ENCODE measurements at places on chromosomes 7 and 10. TPM values are rescaled to one million over a fixed set of nuclear protein-coding genes. Genes with fewer than 3 reads are reported as not detected.

Gene CUBN
- 0.84 TPM for total RNA-seq

Gene NAT16
- not detected for total RNA-seq

Gene PPP1R17
- not detected for total RNA-seq

Gene MICU1
- 44.8 TPM for total RNA-seq

Gene SLC26A5
- not detected for total RNA-seq

Gene MMD2
- total RNA-seq, result not detected

Gene GOT1
- total RNA-seq, result 437 TPM

Gene WIPF3
- 1.8 TPM for total RNA-seq

Gene RASSF4
- 71.5 TPM for total RNA-seq

Gene ADRA2A
- 3.6 TPM for total RNA-seq

Gene CRYGN
- total RNA-seq, result 0.53 TPM

Gene ZNF487
- 2.3 TPM for total RNA-seq

Gene STEAP2
- total RNA-seq, result 28.2 TPM

Gene GBF1
- total RNA-seq, result 32.4 TPM

Gene LRIT1
- not detected for total RNA-seq

Gene NEBL
- total RNA-seq, result 386 TPM

Gene TEX36
- not detected for total RNA-seq

Gene TUBB8
- not detected for total RNA-seq

Gene CAPZA2
- total RNA-seq, result 286 TPM

Gene MLXIPL
- 14.0 TPM for total RNA-seq

Gene FAM25G
- total RNA-seq, result not detected

Gene TSPAN12
- 50.5 TPM for total RNA-seq

Gene HOXA3
- 0.68 TPM for total RNA-seq

Gene CAMK2B
- total RNA-seq, result 75.8 TPM

Gene SLC18A3
- total RNA-seq, result not detected

Gene VPS26A
- 35.7 TPM for total RNA-seq

Gene LRRN3
- 49.9 TPM for total RNA-seq

Gene ACTR3C
- total RNA-seq, result 3.7 TPM

Gene GIMAP7
- total RNA-seq, result 25.0 TPM

Gene IFIT1B
- not detected for total RNA-seq

Gene ASAH2
- 3.0 TPM for total RNA-seq

Gene GGCT
- total RNA-seq, result 22.0 TPM

Gene ABCC2
- 0.53 TPM for total RNA-seq

Gene CALHM1
- total RNA-seq, result not detected

Gene NSMCE4A
- 31.4 TPM for total RNA-seq

Gene ZNF853
- 12.8 TPM for total RNA-seq

Gene WEE2
- not detected for total RNA-seq

Gene SSC4D
- 0.55 TPM for total RNA-seq

Gene PRKG1
- total RNA-seq, result 34.7 TPM

All from left cardiac atrium (tissue), 4 donors.